AG09319 (cell line): ENCODE measurements at places on chromosomes 5 and 9.
A peak's percentile ranks its signal among the peaks of the same experiment; 100 is the strongest.

DNA sequence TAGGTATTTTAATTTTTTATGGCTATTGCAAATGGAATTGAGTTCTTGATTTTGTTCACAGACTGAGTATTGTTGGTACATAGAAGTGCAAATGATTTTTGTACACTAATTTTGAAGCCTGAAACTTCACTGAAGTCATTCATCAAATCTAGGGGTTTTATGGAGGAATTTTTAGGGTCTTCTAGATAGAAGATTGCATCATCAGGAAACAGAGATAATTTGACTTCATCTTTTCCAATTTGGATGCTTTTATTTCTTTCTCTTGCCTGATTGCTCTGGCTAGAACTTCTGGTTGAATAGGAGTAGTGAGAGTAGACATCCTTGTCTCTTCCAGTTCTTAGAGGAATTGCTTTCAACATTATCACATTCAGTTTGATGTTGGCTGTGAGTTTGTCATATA lies 58.2 kb upstream of the SNCAIP start:
- no peak for DNase-seq

GRCh38 chr5:141250576-141250975 lies 5.4 kb downstream of the PCDHB15 start:
- no peak for DNase-seq

GRCh38 chr9:19104515-19105282 lies 2.0 kb upstream of the HAUS6 start:
- DNase-seq: no peak

GRCh38 chr9:27041746-27042145 lies 36.3 kb upstream of the LRRC19 start:
- DNase-seq: no peak

DNA sequence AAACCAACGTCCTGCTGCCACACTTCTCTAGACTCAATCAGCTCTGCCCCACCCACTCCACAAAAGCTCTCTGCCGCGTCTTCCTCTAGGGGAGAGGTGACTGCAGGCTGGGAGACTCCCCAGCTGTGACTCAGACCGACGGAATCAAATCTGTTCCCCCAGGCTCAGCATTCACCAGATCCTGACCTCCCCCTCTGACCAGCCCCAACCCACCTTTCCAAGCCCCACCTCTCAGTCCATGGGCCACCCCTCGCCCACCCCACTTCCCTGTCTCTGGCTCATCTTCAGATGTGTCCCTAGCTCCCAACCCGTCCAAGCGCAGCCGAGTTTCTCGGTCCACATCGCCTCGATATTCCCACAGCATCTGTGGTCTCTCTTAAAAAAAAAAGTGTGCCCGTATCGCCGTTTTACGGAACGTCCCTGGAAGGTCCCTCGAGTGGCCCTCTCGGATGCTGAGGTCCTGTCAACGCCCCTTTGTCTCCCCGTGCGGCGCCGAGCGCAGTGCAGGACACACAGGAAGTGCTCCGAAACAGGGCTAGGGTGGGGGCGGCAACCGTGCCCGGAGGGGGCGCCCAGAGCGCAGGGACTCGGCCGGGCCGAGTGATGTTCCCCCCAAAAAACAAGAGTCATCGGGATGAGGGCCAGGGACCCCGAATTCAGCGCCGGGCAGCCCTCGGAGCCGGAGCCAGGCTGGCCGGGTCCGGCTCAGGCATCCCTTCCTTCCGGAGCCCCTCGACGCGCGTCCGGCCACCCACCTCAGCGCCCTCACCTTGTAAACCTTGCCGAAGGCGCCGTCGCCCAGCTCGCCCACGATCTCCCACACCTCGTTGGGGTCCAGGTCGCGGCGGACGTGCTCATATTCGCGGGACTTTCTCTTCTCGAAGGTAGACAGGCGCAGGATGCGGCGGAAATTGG lies 649 bp downstream of the STK10 start:
- peak; percentile 29 for DNase-seq
